ENCODE measurements at places on chromosomes 7 and 10.

DNA sequence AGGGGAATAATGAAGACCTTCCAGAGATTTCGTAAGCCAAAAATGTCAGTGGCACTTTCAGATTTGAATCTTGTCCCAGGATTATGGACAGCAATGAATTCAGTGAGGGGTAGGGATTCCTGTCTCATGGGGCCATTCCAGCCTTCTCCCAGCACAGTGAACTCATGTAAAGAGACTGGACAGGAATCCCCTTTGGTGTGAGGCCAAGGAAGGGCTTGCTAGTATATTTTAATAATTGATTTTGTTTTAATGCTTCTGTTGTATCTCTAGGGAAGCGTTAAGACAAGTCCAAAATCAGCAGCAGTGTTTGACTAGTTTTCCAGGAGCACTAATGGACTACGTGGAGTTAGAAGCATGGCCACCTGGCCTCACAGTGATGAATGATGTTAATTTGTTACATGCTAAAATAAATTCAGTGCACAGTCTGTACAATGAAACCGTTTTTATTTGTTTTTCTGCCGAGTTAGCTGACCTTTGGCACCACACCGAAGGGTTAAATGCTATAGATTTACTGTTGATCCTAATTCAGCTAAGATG is 214.0 kb upstream of the DKK1 start:
- DNase-seq = no peak

DNA sequence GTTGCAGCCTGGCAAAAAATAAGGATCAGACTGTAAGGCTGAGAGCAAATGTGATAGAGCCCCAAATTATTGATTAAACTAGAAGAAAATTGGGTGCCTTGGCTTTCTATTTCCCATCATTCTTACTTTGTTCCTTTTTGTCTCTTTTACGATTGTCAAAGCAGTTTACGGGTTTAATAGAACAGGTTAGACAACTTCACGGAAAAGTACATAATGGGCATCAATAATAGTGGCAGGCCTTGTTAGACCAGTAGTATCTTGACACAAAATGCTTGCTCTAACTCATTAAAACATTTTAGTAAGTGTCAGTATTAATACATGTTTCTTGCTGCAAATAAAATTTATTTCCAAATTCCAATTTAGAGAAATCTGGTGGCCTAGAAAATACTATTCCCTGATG is 14.5 kb upstream of the GGCT start:
- DNase-seq = no peak

DNA sequence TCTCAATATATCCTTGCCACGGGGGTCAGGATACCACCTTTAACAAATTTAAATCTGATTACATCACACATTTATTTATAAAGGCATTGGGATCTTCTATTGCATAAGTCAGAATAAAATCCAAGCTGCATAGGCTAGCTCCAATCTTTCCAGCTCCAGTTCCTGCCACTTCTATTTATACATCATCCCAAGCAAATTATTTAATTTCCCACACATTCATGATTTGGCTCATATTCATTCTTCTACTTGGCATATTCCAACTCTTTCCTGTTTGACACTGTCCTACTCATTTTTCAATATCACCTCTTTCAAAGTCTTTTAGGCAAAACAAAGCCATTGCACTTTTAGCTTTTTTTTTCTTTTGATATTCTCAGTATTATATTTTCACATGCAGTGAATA is 579.0 kb upstream of the FZD8 start:
- DNase-seq = no peak

GRCh38 chr7:121369462-121369861 is 26.6 kb downstream of the FAM3C start:
- DNase-seq = no peak

All from activated naive CD4-positive, alpha-beta T cell (primary cell).